Activated naive CD4-positive, alpha-beta T cell treated with anti-CD3 and anti-CD28 coated beads for 36 hours (primary cell): ENCODE measurements at places on chromosomes 3 and 15. TPM values are rescaled to one million over a fixed set of nuclear protein-coding genes. Genes with fewer than 3 reads are reported as not detected.

Gene RBPMS2
- total RNA-seq = not detected

Gene CD200
- total RNA-seq = 50.0 TPM

Gene ANKDD1A
- total RNA-seq = 2.3 TPM

Gene MED12L
- 2.0 TPM for total RNA-seq

Gene CILP
- not detected for total RNA-seq

Gene RASGRP1
- 44.2 TPM for total RNA-seq

DNA sequence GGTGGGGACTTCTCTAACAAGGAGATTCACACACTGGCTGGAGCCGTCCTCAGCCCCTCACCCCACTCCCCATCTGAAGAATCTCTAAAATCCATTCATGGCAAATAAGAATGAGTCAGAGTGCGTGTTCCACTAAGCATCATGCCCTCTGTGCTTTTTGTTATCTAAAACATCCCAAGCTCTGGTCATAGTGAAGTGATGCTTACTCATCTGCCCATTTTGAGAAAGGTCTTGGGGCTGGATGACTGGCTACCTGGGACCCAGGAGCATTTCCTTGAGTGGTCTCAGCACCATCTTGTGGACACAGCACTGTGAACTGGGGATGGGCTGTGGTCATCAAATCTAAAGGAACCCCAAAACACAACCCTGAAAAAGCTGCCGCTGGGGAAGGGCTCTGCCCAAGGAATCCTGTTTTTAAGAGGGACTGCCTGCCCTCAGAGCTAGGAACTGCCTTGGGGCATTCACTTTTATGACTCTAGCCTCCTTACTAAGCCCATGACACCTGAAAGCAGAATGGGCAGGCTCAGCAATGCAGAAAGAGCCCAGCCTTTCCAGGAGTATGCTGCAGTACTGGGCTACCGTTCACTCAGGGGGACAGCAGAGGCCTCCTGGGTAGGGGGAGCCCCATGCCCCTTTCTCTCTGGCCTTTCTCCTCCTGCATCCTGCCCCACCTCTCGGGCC, 53.5 kb downstream of the ZBTB38 start:
- peaks cover 9% of the 10 kb centered on the region for H3K36me3 ChIP-seq
- no peak overlapping the region for H3K27ac ChIP-seq
- H3K27me3 ChIP-seq = no peaks in the 10 kb centered on the region

DNA sequence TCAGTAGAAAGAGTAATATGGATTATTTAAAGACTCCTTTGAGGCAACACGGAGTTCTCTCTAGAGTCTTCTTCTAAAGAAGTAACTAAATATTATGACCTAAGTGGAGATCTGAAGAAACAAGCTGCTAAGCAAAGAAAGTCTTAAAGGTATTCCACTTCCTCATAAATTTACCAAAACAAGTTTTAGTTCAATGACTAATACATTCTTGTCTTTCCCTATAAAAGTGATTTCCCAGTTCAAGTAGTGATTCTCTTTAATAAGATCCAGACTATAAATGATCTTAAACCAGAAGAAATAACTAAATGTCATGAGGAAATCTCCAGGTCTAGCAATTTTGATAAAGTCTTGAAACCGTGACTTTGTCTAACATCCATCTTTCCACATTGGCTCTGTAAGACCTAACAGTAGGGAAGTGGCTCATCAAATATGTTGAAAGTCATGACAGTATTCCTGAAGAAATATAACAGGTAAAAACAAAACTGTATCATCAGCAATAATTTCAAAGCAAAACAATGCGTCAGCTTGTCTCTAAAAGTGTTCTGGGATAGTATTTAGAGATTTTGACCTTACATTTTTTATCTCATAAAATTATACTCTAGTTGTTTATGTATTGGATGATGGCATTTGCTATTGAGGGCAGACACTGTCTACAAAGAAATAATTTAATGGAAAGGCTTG, 51.8 kb upstream of the NEDD4 start:
- H3K4me1 ChIP-seq = peaks cover 39% of the 10 kb centered on the region
- no peak for DNase-seq
- H3K36me3 ChIP-seq = peaks cover 7% of the 10 kb centered on the region

- H3K36me3 ChIP-seq = no peaks in the 10 kb centered on the region
- DNase-seq = no peak
- peaks cover 40% of the 10 kb centered on the region for H3K27me3 ChIP-seq
- no peak overlapping the region for H3K27ac ChIP-seq
- H3K4me1 ChIP-seq = peaks cover 16% of the 10 kb centered on the region
Measured at GRCh38 chr3:32821686-32822296, 4.0 kb downstream of the TRIM71 start.

DNA sequence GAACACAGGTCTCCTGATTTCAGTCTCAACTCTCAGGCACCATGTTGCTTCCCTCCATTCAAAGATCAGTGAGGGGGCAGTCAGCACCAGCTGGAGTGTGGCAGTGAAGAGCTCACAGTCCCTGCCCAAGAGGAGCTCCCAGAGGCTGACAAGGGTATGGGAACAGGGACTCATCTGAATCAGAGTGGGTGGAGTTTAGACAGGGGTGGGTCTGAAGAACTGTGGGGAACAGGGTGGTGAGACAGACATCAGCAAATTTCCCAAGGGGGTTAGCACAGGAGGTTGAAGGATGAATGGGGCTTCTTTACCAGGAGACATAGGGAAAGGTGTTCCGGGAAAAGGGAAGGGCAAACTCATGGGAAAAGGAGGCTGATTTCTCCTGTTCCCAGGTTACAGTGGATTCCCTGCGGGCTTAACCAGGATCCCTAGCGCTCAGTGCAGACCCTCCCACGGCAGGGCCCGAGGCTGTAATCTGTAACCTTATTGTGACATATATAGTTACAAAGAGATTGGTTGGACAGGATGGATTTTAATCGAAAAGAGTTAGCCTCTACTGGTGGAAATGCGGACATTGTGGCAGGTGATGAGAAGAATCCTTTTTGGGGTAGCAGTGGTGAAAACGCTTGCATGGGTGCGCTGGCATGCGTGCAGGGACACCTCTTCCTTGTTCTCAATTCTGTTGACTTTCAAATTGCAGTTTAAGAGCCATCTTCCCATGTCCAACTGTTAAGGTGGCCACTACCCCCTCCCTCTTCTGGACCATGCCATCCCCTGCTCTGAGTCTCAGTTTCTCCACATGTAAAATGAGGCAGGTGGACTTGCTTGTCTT, 160.3 kb downstream of the SMAD6 start:
- H3K4me1 ChIP-seq = no peaks in the 10 kb centered on the region
- no peaks in the 10 kb centered on the region for H3K36me3 ChIP-seq
- H3K4me3 ChIP-seq = no peak overlapping the region
- H3K27ac ChIP-seq = no peak overlapping the region

GRCh38 chr3:193660698-193661411, 67.8 kb downstream of the OPA1 start:
- no peak for DNase-seq
- H3K4me1 ChIP-seq = no peaks in the 10 kb centered on the region
- no peak overlapping the region for H3K27ac ChIP-seq
- H3K36me3 ChIP-seq = peaks cover 26% of the 10 kb centered on the region
- no peak overlapping the region for H3K4me3 ChIP-seq

- H3K4me1 ChIP-seq = peaks cover 10% of the 10 kb centered on the region
- H3K27me3 ChIP-seq = no peaks in the 10 kb centered on the region
- H3K36me3 ChIP-seq = no peaks in the 10 kb centered on the region
Measured at GRCh38 chr3:136959599-136959998, 1.8 kb downstream of the IL20RB start.

- peaks cover 20% of the 10 kb centered on the region for H3K4me1 ChIP-seq
- no peaks in the 10 kb centered on the region for H3K27me3 ChIP-seq
- peak; percentile 71 for DNase-seq
- H3K36me3 ChIP-seq = no peaks in the 10 kb centered on the region
- H3K27ac ChIP-seq = peak overlapping the region; percentile 48
- peak overlapping the region; percentile 19 for H3K4me3 ChIP-seq
Measured at GRCh38 chr3:183306798-183307671, 54.0 kb downstream of the B3GNT5 start.

DNA sequence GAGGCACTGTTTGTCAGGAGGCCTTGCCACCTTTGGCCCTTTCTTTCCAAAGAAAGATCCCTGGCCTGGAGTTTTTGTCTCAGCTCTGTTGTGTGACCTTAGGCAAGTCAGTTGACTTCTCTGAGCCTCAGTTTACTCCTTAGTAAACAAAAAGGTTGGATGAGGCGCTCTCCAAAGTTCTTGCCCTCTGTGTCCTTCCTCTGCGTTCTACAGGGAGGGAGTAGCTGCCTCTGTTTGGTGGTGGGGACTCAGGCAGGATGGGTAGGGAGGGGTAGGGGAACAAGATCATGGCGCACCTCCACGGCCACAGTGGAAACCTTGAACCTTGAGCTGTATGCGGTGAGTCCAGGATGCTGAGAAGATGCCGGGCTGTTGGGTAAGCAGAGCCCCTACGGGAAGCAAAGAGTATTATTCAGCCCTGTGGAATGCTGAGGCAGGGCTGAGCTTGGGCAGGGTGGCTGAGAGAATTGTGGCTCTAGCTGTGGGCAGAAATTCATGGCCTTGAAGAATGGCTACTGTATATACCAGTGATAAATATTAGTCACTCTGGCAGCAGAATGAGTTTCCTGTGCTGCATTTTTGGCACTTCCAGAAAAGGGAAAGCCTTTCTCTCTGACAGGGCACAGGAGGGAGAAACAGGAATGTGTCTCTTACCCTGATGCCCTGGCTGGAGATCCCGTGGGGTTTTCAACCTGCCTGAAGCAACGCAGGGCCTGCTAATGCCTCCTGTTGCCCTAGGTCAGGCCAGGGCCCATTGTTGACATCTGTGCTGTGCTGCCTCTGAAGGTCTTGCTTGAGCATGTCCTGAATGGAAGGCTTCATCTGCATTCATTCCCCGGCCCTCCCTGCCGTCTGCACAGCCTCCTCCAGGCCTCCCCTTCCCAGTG, 39.9 kb downstream of the SMAD3 start:
- H3K27me3 ChIP-seq = no peaks in the 10 kb centered on the region
- no peak overlapping the region for H3K4me3 ChIP-seq
- no peak overlapping the region for H3K27ac ChIP-seq
- no peaks in the 10 kb centered on the region for H3K36me3 ChIP-seq
- H3K4me1 ChIP-seq = peaks cover 28% of the 10 kb centered on the region

DNA sequence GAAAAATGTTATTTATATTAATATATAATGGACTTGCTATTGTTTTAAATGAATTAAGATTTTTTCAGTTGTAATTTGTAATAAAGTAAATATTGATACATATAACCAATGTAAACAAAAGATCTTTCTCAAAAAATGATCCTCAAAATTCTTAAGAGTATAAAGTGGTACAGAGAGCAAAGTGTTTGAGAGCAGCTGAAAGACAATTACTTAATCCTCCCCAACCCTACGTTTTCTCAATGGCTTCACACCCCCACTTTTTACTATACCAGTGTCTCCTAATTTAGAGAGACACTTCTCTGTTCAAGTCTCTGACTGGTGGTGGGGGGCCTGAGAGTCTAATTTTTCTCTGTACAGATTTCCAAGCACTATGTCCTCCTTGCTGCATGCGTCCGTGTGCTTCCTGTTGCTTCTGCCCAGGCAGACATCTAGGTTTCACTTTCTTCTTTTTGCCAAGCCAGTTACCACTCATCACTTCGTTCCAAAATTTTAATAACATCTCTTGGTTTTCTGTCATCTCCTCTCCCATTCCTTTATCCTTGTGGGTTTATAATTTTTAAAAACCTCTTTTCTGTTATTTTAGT, 276.3 kb upstream of the DNAJC19 start:
- peaks cover 3% of the 10 kb centered on the region for H3K4me1 ChIP-seq
- no peak for DNase-seq
- H3K27ac ChIP-seq = no peak overlapping the region

DNA sequence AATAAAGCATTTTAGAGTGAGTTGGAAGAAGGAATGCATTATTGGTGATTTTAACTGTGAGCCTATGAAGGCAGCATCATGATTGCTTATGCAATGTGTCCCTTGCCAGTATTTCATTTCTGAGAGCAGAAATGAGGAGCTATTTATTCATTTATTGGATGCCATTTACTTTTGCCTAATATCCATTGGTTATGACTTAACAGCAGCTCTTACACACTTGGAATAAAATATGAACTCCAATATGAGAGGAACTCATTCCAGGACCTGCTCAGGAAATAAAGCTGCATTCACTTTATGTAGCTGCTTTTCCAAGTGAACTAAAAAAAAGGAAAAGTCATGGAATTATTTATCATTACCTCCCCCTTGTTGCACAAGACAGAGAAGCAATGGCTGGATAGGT, 280.1 kb downstream of the LRTM1 start:
- no peak for DNase-seq
- no peak overlapping the region for H3K27ac ChIP-seq
- H3K4me1 ChIP-seq = no peaks in the 10 kb centered on the region
- H3K36me3 ChIP-seq = no peaks in the 10 kb centered on the region

GRCh38 chr3:189167027-189167766, 4.6 kb upstream of the TPRG1 start:
- no peak overlapping the region for H3K27ac ChIP-seq
- H3K36me3 ChIP-seq = no peaks in the 10 kb centered on the region
- H3K27me3 ChIP-seq = no peaks in the 10 kb centered on the region
- peaks cover 14% of the 10 kb centered on the region for H3K4me1 ChIP-seq
- H3K4me3 ChIP-seq = no peak overlapping the region

DNA sequence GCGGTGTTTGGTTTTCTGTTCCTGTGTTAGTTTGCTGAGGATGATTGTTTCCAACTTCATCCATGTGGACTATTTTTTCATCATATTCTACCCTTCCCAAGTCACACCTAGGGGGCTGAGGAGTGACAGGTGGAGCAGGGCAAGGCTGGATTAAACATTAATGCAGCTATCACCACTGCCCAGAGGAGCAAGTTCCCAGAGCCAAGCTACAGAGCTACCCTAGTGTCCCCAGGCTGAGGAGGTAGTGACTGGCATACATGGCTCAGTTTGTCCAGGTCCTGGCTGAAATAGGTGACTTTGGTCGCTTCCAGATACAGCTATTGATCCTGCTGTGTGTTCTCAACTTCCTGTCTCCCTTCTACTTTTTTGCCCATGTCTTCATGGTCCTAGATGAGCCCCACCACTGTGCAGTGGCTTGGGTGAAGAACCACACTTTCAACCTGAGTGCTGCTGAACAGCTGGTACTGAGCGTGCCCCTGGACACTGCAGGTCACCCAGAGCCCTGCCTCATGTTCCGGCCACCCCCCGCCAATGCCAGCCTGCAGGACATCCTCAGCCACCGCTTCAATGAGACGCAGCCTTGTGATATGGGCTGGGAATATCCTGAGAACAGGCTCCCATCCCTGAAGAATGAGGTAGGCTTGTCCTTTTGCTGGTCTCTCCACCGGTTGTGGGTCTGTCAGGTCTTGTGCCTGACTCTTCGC, at the start of gene SLC22A13:
TSS of gene SLC22A13 (plus strand) at position 209 of the 704 bp plus-strand sequence. CDS start at position 258, 49 bp downstream.
- peaks cover 8% of the 10 kb centered on the region for H3K4me1 ChIP-seq
- H3K27ac ChIP-seq = no peak within 1 kb of the TSS
- no peak for DNase-seq
- no peak within 1 kb of the TSS for H3K4me3 ChIP-seq
- H3K36me3 ChIP-seq = peaks cover under 1% of the 10 kb centered on the region
- no peaks in the 10 kb centered on the region for H3K27me3 ChIP-seq

GRCh38 chr15:46496491-46497115, 861.8 kb downstream of the SQOR start:
- H3K4me3 ChIP-seq = no peak overlapping the region
- no peaks in the 10 kb centered on the region for H3K4me1 ChIP-seq
- H3K27me3 ChIP-seq = no peaks in the 10 kb centered on the region
- no peak for DNase-seq

GRCh38 chr15:53472883-53473282, 286.6 kb downstream of the WDR72 start:
- no peak for DNase-seq
- no peak overlapping the region for H3K4me3 ChIP-seq
- H3K36me3 ChIP-seq = no peaks in the 10 kb centered on the region
- H3K4me1 ChIP-seq = no peaks in the 10 kb centered on the region
- H3K27ac ChIP-seq = no peak overlapping the region
